Hematopoietic multipotent progenitor cell treated with erythropoietin and hydrocortisone succinate and interleukin-3 and kit ligand, for 6 days (in vitro differentiated cells): ENCODE measurements at places on chromosomes 1 and 21.

GRCh38 chr1:6235296-6235677 is 477 bp downstream of the ICMT start:
- peak; percentile 52 for DNase-seq

DNA sequence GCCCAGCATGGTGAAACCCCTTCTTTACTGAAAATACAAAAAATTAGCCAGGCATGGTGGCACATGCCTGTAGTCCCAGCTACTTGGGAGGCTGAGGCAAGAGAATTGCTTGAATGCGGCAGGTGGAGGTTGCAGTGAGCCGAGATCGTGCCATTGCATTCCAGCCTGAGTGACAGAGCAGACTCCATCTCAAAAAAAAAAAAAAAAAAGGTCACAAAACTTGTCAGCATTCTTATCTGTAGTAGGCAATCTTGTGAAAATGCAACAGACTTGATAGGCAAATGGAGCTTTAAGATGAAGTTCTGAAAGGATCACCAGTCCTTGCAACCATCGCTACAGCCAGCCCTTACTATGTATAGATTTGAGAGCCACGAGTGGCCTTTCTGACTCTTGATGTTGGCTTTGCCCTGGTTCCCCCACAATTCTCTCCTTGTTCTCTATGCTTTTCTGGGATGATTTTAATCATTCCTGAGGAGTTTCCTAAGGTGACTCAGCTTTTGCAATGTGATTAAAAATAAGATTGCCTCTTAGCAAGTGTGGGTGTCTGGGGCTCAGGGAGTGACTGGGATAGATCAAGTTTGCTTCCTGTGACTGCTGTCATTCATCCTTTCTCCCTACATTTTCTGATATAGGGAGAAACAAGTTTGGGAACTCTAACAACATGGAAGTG is 7.1 kb upstream of the MAP1LC3C start:
- DNase-seq, result no peak

DNA sequence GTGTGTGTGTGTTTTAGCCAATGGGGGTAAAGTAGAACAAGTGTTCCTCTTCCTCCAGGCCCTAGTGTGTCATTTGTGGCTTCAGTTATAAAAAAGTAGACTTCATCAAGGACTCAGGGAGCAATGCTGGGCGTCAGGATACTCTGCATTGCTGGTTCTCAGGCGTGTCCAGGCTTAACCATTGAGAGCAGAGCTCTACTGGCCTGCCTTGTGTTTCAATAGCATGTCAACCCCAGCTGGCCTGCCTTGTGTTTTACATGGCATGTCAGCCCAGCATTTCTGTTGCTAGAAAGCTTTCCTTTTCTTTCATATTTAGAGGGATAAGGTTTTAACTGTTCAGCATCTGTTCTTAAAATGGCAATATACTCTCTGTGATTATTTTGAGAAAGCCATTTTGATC is 117.6 kb upstream of the TMPRSS15 start:
- DNase-seq, result no peak

- DNase-seq, result no peak
Measured at GRCh38 chr1:3217181-3217641, 148.2 kb downstream of the PRDM16 start.

DNA sequence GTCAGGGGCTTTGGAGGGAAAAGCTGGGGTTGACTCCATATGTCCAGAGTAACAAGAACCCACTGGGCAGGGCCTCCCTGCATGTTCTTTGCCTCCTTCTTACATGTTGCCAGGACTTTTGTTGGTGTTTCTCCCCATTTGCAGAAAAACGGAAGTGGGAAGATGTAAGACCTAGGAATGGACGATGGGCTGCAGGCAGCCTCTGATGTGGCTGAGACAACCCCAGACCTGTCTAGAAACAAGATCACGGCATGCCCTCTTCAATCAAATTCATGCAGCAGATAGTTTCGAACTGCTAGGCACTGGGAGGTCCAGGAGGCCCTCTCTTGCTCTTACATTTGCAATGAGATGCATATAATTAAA is 3.4 kb downstream of the FAM43B start:
- DNase-seq, result no peak
